NCI-H1105 treated with DMSO at 0.1 percent for 48 hours (cell line): ENCODE measurements at places on chromosomes 12 and 14.

DNA sequence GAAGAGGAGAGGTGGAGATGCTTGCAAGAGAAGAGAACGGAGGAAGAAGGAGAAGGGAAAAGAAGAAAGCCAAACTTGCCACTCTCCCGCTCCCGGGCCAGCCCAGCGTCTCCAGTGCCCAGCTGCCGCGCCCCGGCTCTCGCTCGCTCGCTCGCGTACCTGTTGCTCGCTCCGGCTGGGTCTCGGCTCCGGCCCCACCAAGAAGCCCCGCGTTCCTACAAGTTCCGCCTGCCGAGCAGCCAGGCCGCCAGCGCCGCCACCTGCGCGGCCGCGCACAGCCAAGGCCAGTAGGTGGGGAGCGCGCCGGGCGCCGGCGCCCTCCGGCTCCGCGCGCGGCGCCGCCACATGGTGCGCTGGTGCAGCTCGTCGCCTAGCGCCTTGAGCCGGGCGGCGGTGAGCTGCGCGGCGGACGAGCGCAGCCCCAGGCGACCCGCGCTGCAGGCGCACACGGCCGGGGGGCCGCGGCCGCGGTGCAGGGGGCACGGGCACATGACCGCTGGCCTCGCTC lies 370 bp downstream of the HRK start:
- peak; percentile 68 for DNase-seq

DNA sequence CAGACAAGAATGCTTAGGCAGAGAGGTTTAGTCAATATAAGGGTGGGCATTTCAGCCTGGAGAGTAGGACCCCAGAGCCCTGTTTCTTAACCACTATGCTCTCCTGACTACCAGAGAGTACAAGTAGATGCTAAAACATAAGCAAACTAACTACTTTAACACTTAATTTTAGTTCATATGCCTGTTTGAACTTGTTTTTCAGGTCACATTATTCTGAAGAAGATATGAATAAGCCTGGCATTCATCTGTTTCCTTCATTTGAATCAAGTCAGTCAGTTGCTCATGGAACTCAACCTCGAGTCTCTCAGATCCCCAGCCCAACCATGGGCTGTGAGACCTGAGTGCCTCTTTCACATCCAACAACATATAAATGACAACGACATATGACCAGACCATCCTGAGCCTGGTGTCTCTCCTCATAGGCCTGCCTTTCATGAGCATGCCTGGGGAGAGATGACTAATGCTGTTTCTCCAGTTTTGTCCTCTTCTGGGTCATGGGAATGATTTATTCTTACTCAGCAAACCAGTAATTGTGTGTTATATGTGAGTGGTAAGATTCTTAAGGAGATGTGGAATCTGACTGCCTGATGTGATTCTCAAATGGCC lies 251.1 kb upstream of the BTG1 start:
- DNase-seq, result no peak

GRCh38 chr12:50562520-50563433 lies 58.0 kb downstream of the DIP2B start:
- DNase-seq, result no peak

DNA sequence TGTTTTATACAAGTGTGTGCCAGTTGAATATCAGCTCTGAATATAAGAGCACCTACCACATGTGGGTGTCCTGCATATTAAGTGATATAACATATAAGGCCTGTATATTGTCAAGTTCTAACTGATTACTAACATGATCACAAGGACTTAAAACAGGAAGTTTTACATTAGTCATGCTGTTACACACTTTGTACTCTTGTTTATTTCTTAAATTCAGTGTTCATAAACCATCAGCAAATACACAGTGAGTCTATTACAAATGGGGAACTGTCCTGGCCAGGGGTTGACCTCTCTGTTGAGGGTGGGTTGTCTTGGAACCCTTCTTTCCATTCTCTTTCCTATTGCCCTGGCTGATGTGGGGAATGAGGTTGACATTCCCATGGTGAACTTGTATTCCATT lies 19.1 kb downstream of the HELB start:
- no peak for DNase-seq

DNA sequence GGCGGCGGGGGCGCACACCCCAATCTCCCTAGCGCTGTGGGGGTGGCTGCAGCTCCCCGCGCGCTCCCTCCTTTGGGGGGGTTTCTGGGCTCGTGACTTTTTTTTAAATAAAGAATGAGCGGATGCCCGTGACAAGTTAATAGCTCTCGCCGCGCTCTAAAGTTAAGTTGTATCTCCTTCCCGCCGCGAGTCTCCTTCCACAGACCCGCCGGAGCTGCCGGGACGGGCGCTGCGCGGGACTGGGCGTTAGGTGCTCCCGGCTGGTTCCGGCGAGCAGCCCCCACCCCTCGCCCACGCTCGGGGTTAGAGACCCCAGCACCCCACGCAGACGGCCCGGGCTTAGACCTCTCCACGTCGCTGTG lies 82.6 kb upstream of the HMGA2 start:
- DNase-seq, result no peak

GRCh38 chr12:19129486-19130223 lies at the start of gene PLEKHA5:
PLEKHA5 (plus strand) TSS chr12:19129733; CDS start chr12:19129800, 67 bp downstream.
- peak; percentile 75 for DNase-seq

DNA sequence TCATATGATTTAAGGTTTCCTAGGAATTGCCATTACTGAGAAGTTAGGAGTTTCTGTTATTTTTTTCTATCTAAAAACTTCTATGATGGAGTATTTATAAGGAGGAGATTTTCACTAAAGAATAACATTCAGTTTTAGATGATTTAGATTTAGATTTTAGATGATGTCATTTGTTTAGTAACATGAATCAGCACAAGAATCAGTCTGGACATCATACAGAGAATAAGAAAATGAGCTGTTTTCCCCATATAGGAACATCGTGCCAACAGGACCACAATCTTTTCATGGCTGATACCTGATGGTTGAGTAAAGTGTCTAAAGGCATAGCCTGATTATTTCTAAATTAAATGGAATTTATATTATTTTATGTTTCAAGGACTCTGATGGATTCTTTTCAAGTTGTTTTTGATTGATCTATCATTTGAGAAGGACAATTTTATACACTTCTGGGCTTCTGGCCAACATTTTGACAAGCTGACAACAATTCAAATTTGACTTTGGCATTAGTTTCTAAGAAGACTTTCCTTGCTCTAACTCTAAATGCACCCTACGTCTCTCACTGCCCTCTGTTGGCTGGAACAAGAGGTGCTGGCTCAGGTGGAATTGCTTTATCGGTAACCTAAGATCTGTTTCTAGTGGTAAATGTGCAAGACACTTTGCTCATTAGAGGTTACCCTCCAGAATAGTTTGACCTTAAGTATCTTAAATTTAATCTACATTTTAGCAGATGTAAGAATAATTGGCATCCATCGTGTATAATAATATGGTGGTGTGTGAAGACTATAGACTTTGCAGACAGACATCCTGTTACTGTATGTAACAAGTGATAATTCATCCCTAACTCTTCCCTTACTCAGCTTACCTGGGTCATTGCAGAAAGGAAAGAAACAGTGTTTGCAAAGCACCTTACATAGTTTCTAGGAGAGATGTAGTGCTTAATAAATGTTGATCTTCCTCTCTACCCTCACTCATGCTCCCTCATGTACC lies 42.8 kb upstream of the CPSF6 start:
- DNase-seq, result peak; percentile 24

DNA sequence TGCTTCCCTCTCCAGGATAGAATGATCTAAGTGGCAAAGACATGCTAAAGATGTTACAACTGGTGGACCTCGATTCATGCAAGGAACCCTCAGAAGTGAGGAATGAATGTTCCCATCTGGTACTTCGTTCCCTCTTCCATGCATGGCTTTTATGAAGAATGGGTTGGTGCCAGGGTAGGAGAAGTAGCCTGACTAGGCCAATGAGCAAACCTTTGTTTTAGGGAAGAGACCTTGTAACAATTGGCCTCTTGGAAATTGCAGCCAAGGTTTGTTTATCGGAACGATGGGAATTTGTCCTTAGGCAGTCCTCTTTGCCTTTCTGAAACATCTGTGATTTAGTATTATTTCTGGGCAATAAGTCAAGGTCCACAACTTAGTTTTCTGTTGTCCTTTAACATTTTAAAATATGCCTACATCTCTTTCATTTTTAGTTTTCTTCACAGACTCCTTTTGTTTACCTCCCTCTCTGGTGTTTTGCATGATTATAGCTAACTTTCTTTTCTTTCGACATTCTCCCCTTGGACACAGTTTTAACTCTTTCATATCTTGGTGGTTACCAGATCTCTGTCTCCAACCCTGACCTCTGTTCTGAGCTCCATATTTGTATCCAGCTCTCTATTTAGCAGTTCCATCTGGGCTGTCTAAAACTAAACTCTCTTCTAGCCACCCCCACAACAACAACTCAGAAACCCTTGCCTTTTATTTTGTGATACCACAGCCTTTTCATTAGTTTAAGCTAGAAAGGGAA lies 70.0 kb downstream of the DIP2B start:
- no peak for DNase-seq

- no peak for DNase-seq
These were observed 35.6 kb upstream of the FBRSL1 start for GRCh38 chr12:132454193-132454932.

DNA sequence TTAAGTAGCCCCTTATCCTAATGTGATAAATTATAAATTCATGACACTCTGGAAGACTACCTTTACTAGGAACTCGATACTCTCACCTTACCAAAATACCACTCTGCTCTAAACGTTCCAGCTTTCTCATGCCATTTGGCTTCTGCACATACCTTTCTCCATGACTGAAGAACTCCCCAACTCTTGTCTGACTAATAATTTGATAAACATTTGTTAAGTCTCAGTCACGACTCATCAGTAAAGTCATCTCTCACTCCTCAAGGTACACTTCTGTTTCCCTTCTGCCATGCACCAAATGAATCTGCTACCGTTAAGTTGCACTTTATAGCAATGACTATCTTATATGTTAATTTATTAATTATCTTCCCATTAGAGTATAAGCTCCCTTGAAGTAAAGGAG lies 498.3 kb upstream of the NOVA1 start:
- DNase-seq, result no peak

- DNase-seq, result no peak
These were observed 669 bp downstream of the FANCM start for GRCh38 chr14:45136399-45136798.

- DNase-seq, result no peak
These were observed 26.9 kb downstream of the FBXW8 start for GRCh38 chr12:116937640-116938039.

DNA sequence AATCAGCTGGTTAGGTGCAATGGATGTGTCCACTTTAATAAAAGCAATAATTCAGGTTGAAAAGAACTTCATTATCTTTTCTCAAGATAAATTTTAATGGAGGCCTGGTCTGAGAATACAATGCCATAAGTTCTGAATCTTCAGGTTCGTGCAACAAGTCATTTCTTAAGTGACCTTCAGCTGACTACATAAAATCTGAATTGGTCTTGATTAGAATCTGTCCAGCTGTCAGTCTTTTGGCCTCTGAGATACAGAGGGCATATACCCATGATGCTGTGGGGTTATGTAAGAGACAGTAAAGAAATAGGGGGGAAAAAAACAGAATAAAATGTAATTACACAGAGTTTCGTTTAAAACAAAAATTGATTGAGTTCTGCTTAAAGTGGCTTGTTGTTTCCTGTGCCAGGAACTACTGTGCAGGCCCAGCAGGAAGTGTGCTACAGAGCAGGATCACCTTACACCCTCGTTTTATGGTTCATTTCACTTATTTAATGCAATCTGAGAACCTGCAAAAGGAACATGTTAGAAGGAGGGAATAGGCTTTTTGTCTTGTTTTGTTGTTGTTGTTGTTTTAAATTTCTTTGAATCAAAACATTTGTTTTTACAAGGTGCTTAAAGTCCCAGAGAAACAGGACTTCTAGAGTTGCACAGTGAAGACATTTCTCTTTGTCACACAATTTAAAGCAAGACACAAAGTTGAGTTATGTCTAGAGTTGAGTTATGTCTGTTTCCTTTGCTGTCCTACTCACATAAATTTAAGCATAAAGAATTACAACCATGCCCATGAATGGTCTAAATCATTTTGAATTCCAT lies 64.2 kb downstream of the LGR5 start:
- DNase-seq, result peak; percentile 34

GRCh38 chr14:97975216-97975615 lies 1178.0 kb downstream of the VRK1 start:
- DNase-seq, result no peak

DNA sequence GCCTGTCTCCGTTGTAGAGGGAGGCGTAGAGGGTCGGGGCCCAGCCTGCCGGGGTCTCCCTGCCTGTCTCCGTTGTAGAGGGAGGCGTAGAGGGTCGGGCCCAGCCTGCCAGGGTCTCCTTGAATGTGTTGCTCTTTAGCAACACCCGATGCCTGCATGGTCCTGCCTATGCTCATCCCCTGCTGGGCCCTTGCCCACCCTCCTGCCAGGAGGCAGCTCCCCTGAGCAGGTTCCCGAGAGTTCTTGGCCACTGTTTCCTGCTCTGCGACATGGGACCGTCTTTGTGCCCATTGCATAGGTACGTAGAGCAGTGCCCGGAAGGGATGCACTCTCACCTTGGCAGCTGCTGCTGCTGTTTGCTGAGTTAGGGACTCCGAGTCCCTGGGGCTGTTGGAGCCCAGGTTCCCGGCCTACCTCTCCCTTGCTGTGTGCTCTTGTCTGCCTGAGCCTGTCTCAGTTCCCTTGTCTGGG lies 3.3 kb downstream of the KIF26A start:
- no peak for DNase-seq

DNA sequence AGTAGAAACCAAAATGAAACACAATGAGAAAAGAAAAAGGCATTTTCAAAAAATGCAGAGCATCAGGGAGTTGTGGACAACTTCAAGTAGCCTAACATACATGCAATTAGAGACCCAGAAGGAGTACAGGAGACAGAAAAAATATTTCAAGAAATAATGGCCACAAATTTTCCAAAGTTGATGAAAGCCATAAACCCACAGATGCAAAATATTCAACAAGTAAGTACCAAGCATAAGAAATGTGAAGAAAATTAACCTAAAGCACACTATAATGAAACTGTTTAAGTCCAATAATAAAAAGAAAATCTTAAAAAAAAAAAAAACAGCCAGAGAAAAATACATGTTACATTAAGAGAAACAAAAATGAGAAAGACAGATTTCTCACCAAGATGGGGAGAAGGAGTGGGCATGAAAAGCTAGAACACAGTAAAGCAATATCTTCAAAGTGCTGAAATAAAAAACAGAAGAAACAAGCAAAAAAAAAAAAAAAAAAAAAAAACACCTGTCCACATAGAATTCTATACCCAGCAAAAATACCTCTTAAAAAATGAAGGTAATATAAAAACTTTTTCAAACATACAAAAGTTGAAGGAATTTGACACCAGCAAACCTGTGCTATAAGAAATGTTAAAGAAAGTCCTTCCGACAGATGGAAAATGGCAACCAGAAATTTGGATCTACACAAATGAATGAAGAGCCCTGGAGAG lies 77.1 kb downstream of the PRKAB1 start:
- DNase-seq, result no peak

DNA sequence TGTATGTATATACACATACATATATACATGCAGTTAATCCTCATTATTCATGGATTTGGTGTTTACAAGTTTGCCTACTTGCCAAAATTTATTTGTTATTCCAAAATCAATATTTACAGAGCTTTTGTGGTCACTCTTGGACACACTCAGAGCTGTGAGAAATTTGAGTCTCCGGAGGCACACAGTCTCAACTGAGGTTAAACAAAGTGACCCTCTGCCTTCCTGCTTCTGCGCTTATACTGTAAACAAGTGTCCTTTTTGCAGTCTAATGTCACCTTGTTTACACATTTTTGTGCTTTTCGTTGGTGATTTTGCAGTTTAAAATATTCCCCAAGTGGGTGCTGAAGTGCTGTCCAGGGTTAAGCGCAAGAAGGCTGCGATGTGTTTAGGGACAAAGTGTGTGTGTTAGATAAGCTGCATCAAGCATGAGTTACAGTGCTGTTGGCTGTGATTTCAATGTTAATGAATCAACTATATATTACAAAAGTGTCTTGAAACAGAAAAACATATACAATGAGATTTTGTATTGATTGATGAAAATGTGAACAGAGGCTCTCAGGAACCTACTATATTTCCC lies 13.1 kb upstream of the LTA4H start:
- DNase-seq, result no peak
